ENCODE measurements at places on chromosomes 4 and X. TPM values are rescaled to one million over a fixed set of nuclear protein-coding genes. Genes with fewer than 3 reads are reported as not detected.

TASL gene
- total RNA-seq = not detected

PROM1 gene
- total RNA-seq = 0.14 TPM

NAA11 gene
- total RNA-seq = 3.9 TPM

CCDC158 gene
- not detected for total RNA-seq

SLIT2 gene
- total RNA-seq = 12.0 TPM

SAGE1 gene
- not detected for total RNA-seq

GLOD5 gene
- not detected for total RNA-seq

SRPX2 gene
- total RNA-seq = 73.2 TPM

STPG2 gene
- total RNA-seq = under 0.01 TPM

MMAA gene
- total RNA-seq = 4.3 TPM

ATP2B3 gene
- not detected for total RNA-seq

AKAP14 gene
- not detected for total RNA-seq

IL2 gene
- total RNA-seq = not detected

SLC7A11 gene
- 45.4 TPM for total RNA-seq

MSANTD1 gene
- total RNA-seq = 0.72 TPM

TREX2 gene
- 0.22 TPM for total RNA-seq

CENPE gene
- 30.6 TPM for total RNA-seq

BEX1 gene
- 9.0 TPM for total RNA-seq

NALF2 gene
- total RNA-seq = not detected

FGF5 gene
- total RNA-seq = 2.8 TPM

FAM241A gene
- 0.88 TPM for total RNA-seq

HSFX2 gene
- total RNA-seq = 0.14 TPM

SLC26A1 gene
- total RNA-seq = 0.22 TPM

CLTRN gene
- total RNA-seq = 0.44 TPM

ZNF711 gene
- total RNA-seq = 0.57 TPM

NOCT gene
- 56.4 TPM for total RNA-seq

RGN gene
- total RNA-seq = 1.1 TPM

AR gene
- 0.22 TPM for total RNA-seq

RAI2 gene
- under 0.01 TPM for total RNA-seq

ADGRA3 gene
- total RNA-seq = 51.5 TPM

FAAH2 gene
- total RNA-seq = 0.14 TPM

TEX13B gene
- total RNA-seq = not detected

RHOXF1 gene
- not detected for total RNA-seq

CPLX1 gene
- not detected for total RNA-seq

PCDH18 gene
- 33.5 TPM for total RNA-seq

DAPP1 gene
- not detected for total RNA-seq

CC2D2A gene
- 18.8 TPM for total RNA-seq

STBD1 gene
- 4.0 TPM for total RNA-seq

ANK2 gene
- 13.3 TPM for total RNA-seq

SLC38A5 gene
- total RNA-seq = 2.2 TPM

UNC5C gene
- under 0.01 TPM for total RNA-seq

TRIM61 gene
- 2.7 TPM for total RNA-seq

ALG13 gene
- 58.0 TPM for total RNA-seq

CHRDL1 gene
- not detected for total RNA-seq

EPHA5 gene
- total RNA-seq = 3.7 TPM

CD99 gene
- total RNA-seq = 218 TPM

SULT1B1 gene
- not detected for total RNA-seq

DCLK2 gene
- total RNA-seq = 8.3 TPM

CD38 gene
- total RNA-seq = not detected

HDX gene
- total RNA-seq = 0.66 TPM

CSAG3 gene
- not detected for total RNA-seq

RPA4 gene
- 1.9 TPM for total RNA-seq

TSPAN5 gene
- total RNA-seq = 54.5 TPM

SPATA4 gene
- total RNA-seq = 0.29 TPM

PDZD4 gene
- not detected for total RNA-seq

SORBS2 gene
- total RNA-seq = 7.3 TPM

ARHGAP4 gene
- total RNA-seq = 1.1 TPM
